NCI-H1105 treated with DMSO at 0.1 percent for 48 hours (cell line): ENCODE measurements at places on chromosomes 6 and 20.

- DNase-seq: no peak
Measured at GRCh38 chr20:48154040-48154765, 368.9 kb upstream of the SULF2 start.

DNA sequence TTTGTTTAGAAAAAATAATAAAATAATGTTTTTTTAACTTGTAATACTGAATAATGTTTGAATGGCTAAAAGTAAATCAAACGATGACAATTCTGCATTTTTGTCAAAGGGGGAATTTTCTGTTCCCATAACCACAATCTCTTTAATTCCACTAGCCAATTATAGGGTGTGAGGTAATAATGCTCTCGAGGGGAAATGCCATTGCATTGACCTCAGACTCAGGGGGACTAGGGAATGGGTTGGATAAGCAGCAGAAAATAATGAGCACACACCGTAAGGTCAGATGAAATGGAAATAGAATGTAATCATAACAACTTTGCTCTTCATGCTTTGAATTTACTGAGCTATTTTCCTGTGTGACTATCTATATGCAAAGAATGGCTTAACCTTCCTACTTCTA is 584.7 kb downstream of the RFPL4B start:
- DNase-seq: no peak

- DNase-seq: no peak
Measured at GRCh38 chr6:166672624-166673206, 45.7 kb upstream of the RPS6KA2 start.

DNA sequence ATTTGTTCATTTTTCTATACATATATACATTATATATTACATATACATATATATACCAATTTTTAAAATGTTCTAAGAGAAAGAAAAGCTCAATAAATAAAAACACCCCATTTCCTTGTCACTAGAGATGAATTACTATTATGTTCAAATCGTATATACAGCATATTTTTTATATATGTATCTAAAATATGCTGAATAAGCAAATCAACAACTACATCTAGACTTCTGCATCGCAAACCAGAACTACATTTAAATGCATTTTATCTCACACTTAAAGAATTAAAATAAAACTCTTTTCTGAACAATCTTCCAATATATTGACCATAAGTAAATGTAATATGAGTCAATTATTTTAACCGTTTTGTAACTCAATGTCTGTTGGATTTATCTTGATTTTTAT is 133.9 kb downstream of the LAMA2 start:
- no peak for DNase-seq

DNA sequence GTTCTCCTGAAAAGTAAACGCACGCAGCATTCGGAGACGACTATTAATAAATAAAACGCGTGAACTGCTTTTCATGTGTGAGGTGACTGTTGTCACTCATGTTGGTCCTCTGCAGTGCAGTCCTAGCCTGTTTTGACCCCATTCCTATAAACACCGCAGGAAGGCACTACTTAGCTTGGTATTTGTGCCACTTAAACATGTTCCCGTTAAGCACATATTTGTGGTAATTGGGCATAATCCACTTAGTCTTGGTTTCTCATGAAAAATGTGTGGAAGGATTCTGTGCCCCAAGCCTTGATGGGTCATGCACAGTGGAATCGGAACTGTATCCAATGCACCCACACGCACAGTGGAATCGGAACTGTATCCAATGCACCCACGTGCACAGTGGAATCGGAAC is 313.9 kb downstream of the THBS2 start:
- no peak for DNase-seq

- no peak for DNase-seq
Measured at GRCh38 chr20:35625584-35626385, 10.2 kb downstream of the SPAG4 start.

DNA sequence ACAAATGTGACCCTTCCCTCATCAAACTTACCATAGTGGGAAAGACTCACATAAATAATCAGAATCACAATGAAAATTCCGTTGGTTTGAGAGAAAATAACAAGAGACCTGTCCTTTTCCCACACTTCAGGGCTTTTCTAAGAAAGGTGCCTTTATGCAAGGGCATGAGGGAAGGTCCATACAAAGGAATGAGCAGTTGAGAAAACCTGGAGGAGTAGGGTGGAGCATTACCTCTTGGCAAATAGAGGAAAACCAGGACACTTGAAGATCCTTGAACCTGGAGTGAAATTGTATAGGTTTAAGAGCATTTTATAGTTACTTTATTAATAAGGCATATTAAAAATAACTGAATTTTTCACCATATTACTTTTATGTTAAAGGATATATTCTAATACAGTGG is 54.3 kb downstream of the UBR2 start:
- no peak for DNase-seq
